ENCODE measurements at places on chromosomes 5 and 9. TPM values are rescaled to one million over a fixed set of nuclear protein-coding genes. Genes with fewer than 3 reads are reported as not detected.

Gene CDK5RAP2
- total RNA-seq: 59.4 TPM

Gene SAXO1
- total RNA-seq: not detected

Gene THBS4
- not detected for total RNA-seq

Gene NMUR2
- not detected for total RNA-seq

Gene GRIA1
- not detected for total RNA-seq

Gene CFAP77
- total RNA-seq: not detected

Gene DOK3
- total RNA-seq: 21.1 TPM

Gene ELL2
- 23.1 TPM for total RNA-seq

Gene ZFP2
- total RNA-seq: not detected

Gene TAF11L10
- total RNA-seq: 0.53 TPM

Gene TMEM215
- total RNA-seq: not detected

Gene SELENOP
- total RNA-seq: 6.0 TPM

Gene OR1B1
- not detected for total RNA-seq
